NCI-H446 (cell line): ENCODE measurements at places on chromosomes 3 and 15.

GRCh38 chr3:51581524-51581923 lies 43.0 kb downstream of the RAD54L2 start:
- DNase-seq = no peak

GRCh38 chr15:51181905-51182304 lies 87.2 kb upstream of the TNFAIP8L3 start:
- peak; percentile 78 for DNase-seq

GRCh38 chr3:18426597-18427193 lies 1.6 kb upstream of the SATB1 start:
- DNase-seq = no peak

DNA sequence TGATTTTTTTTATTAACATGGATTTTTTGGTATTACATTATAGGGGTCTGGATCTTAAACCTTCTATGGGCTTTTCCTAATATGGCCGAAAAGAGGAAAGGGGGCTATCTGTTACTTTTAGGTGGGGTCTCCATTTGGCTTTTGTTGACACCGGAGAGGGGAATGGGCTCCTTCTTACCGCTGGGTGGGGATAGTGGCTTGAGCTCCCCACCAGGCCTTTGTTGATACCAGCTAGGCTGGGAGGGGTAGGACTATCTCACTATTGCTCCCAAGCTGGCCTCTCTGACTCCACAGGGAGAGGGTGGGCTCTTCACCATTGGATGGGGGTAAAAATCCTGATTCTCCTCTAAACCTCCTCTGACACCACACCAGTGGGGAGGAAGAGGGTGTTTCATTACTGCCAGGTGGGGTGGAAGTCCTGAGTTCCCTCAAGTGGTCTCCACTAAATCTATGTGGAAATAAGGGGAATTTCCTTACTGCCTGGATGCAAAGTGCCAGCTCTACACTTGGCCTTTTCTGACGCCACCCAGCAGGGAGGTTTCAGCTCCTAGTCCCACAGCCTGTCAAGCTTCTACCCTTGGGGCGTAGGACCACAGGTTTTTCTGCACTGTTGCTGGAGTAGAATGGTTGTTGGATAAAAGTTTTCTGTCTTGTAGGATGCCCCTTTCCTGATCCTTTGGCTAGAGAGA lies 572.3 kb downstream of the MAGI1 start:
- no peak for DNase-seq

DNA sequence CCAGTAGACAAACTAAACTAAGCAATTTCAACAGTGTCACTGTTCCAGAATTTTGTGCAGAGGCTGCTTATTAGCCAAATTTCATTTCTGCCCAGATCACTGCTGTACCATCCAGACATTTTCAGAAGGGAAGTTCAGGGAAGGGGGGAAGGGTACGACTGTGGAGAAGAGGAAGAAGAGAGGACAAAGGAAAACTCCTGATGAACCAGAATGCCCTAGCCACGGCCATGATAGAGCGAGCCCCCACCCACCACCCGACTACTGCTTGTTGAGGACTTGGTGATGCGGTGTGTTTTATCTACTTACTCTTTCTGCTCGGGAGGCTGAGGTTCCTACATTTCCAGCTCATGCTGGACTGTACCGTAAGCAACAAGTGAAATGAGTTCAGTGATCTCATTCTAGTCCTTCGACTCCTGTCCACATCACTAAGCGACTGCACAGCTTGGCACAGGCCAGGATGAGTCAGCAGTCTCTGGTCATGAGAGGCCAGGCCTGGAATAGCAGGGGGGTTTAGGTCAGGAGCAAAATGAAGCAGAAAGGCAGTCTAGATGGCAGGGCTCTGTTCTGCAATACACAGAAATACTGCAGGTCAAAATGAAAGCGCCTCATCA lies 330.8 kb downstream of the TIGIT start:
- peak; percentile 74 for DNase-seq

- DNase-seq = no peak
Measured at GRCh38 chr3:193630005-193630404, 37.0 kb downstream of the OPA1 start.

GRCh38 chr3:13066236-13066635 lies 7.0 kb downstream of the IQSEC1 start:
- no peak for DNase-seq

DNA sequence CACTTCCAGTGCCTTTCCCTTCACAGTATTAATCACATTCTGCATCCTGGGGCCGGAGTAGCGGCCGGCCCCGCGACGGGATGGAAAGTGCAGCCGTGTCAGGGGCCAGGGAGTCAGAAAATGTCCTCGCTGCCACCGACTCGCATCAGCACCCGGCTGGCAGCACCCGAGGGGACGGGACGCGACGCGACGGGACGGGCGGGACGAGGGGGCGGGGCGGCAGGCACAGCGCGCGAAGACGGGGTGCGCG lies 353 bp downstream of the ATG3 start:
- DNase-seq = no peak
